Activated T-cell treated with anti-CD3 and anti-CD28 coated beads, Interleukin-2, amount 50 U/mL, for 48 hours (primary cell): ENCODE measurements at places on chromosomes 5 and 9.
A peak's percentile ranks its signal among the peaks of the same experiment; 100 is the strongest.

GRCh38 chr9:69946800-69947437 lies 96.7 kb upstream of the MAMDC2 start:
- DNase-seq = no peak

GRCh38 chr9:114216081-114216480 lies 60.7 kb downstream of the COL27A1 start:
- no peak for DNase-seq

- DNase-seq = no peak
Measured at GRCh38 chr5:133034064-133034463, 7.7 kb upstream of the ZCCHC10 start.

DNA sequence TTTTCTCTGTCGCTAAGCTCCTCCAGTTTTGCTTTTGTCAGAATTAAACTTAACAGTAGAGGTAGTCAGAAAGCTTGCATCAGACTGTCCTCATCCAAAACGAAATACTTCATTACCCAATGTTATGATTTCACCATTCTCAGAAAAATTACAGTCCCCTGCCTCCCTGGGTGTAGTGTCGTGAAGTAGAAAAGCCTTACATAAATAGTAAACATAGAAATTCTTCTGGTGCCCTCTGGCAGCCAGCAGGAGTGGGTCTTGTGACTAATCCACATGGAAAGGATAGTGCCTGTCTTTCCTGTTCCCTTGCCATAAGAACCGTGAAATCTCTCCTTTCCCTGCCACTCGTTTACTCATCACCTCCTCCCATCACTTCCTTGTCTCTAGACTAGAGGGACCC lies 230.6 kb downstream of the GNA14 start:
- no peak for DNase-seq

DNA sequence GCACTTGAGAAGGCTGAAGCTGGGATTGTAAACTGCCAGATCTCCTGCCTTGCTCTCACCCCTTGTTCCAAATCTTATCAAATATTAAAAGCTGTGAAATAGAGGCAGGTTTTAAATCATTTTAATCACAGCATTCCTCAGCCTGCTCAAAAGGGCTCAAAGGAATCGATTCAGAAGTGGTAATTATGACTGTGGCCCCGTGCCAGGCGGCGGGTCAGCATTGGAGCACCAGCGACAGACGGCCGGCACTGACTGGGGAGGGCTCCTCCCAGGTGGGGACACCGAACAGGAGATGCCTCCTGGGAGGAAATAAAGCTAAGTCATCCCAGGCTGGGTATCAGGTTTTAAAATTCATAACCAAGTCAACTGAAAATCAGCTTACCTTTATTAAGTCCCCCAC lies 66.7 kb downstream of the KCNIP1 start:
- DNase-seq = no peak

- no peak for DNase-seq
Measured at GRCh38 chr9:136287960-136288753, 15.7 kb downstream of the CCDC187 start.

DNA sequence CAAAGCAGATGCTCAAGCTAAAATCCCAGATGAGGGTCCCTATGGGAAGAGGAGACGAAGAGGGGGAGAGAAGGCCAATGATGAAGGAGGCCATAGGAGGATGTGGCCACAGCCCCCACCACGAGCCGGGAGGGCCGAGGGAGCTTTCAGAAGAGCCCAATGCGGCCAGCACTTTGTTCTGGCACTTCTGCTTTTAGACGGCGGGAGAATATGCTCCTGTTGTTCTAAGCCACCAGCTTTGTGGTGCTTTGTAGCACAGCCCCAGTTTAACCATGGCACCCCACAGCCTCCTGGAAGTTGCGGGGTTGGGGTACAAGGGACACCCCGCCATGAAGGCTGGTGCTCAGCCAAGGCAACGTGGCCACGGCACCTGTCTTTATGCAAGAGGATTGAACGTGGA lies 33.4 kb downstream of the LPCAT1 start:
- no peak for DNase-seq

DNA sequence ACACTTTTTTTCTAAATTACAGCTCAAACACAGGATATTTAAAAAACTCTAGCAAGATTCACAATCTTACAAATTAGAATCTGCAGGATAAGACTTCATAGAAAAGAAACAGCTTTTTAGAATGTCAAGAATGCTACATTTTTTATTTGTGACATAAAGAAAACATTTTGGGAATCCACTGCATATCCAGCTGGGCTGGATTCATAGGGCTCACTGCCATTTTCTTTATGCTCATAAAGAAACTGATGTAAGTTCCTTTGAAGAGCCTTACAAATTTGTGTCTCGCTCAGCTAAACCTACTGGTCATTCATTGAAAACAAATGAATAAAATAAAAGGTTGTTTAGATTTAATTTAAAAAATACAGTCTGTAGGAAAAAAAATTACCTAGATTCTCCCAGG lies 332.3 kb downstream of the TRPM3 start:
- no peak for DNase-seq

GRCh38 chr5:19001054-19001453 lies 986.9 kb downstream of the CDH18 start:
- DNase-seq = no peak

DNA sequence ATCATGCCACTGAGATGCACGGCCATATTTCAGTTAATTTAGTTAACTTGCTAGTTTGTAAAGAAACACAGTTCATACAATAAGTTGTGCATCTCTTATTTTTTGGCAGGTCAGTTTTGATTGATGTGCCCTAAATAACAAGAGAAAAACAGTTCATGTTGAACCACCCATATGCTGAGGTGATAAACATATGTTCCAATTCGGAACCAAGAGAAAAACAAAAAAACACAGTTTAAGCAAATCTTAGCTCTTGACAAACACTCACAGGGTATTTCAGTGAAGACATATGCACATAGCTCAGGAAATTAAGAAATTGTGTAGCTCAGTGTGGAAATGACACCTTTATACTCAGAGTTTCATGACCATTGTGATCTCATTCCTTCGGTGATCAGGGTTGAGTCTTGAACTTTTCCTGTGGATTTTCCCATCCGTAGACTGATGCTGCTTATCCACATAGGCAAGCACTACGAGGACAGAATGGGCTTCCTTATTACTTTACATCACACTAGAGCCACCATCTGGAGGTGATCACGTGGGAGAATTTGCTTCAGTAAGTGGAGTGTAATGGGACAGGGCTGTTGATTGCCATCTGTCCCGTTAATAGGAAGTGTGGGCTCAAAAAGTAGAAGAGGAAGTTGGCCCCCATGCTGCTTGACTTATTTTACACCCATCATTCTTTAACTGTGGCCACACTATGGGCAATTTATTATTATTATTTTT lies 773.0 kb downstream of the MTRR start:
- no peak for DNase-seq

GRCh38 chr5:65327582-65327981 lies 154.1 kb downstream of the ADAMTS6 start:
- no peak for DNase-seq

DNA sequence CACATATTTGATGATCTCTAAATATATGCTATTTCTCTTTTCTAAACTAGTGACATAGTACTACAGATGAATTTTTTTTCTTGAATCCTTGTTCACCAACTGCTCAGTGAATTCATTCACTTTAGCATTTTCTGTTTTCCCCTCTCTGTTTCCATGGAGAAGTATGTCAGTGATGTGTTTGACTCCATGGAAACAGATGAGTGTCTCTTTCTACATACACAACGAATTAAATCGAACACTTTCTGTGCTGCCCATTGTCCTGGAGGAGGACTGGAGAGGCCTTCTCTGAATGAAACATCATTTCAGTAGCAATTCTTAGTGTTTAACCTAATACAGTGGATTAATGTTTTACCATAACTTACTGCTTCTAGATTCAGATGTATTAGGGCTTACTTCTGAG lies 9.5 kb downstream of the INVS start:
- no peak for DNase-seq

- no peak for DNase-seq
Measured at GRCh38 chr5:118980017-118980416, 8.3 kb downstream of the DTWD2 start.

DNA sequence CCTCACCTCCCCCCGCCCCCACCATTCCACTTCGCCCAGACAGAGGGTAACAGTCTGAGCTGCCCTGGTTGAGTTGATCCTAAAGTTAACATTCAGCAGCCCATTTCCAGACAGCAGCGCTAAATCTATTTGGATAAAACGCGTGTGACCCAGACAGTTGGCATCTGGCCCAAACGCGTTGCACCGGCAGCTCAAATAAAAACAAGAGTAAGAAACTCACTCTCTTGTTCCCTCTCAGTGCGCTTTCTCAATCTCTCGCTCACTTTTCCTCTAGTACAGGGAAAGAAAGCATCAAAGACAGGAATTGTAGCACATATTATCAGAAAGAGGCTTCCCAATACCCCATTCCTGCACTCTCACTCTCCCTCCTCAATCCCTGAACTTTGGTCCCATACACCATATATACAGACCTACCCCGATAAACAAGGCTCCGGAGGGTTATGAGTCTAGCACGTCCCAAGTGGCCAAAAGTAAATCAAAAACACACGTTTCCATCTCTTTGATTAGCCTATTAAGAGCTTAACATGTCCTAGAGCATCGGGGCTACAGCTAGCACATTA lies 1.3 kb downstream of the ADAMTS6 start:
- DNase-seq = peak; percentile 48

DNA sequence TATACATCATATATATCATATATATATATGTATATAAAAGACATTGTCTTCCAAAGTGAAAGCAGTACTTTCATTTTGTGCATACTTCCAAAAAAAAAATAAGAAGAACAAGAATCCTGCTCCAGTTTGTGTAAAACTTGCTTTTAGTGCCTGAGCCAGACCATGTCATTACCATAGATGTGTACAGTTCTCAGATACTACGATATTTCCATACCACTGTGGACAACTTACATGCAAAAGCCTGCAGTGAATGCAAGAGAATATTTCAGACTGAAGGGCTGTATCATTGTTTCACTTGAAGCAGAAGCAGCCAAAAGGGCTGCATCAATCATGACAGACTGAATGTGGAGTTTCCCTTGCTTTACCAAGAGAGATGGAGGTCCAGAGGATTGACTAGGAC lies 72.6 kb upstream of the CYLC2 start:
- DNase-seq = no peak

DNA sequence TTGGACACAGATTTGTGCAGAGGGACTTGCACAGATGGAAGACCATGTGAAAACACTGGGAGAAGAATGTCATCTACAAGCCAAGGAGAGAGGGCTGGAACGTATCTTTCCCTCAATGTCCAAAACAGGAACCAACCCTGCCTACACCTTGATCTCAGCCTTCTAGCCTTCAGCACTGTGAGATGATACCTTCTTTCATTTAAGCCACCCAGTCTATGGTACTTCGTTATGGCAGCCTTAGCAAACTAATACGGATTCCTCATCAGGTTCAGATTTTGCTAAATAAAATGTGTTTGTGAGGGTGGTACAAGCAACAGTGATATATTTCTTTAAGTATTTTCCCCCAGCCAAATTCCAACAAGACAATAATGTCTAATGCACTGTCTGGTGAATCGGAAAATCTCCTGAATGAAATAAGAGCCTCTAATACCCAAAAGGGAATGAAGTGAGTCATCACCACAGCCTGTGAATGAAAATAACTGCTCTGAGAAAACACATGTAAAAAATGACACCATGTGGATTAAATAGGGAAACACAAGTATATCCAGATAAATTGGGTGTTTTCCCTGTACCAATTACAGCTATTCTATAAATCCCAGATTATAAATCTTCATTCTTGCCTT lies 182.8 kb upstream of the TARS1 start:
- no peak for DNase-seq

GRCh38 chr9:98973576-98973975 lies 29.9 kb downstream of the COL15A1 start:
- no peak for DNase-seq

GRCh38 chr9:88952086-88952615 lies 39.1 kb upstream of the S1PR3 start:
- DNase-seq = no peak

GRCh38 chr5:16675806-16676205 lies 59.0 kb upstream of the RETREG1 start:
- no peak for DNase-seq

DNA sequence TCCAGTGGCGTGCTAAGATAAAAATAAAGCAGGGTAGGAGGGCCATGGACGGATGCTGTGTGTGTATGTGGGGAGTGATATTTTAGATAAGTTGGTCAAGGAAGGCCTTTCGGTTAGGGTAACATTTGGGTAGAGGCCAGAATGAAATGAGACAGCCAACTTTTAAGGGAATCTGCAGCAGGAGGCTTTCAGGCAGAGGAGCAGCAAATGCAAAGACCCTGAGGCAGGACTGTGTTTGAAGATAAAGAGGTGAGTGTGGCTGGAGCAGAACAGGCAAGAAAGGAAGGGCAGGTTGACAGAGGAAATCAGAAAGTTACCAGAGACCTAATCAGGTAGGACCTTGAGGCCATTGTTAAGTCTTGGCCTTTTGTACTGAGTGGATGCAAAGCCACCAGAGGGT lies 106.2 kb downstream of the MAST4 start:
- no peak for DNase-seq

DNA sequence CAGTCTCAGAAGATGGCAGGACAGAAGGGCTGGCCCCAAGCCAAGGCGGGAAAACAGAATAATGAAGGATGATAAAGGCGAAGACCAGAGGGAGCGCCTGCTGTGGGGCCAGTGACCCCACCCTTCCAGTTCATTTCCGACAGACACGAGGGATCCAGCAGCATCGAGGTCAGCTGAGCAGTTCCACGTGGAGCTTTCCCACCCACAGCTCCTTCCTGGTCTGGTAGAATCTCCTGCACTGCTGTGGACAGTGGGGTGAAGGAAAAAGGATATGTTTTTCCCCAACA lies 265.9 kb upstream of the VLDLR start:
- no peak for DNase-seq

GRCh38 chr5:132181011-132181629 lies 46.5 kb downstream of the P4HA2 start:
- DNase-seq = no peak

DNA sequence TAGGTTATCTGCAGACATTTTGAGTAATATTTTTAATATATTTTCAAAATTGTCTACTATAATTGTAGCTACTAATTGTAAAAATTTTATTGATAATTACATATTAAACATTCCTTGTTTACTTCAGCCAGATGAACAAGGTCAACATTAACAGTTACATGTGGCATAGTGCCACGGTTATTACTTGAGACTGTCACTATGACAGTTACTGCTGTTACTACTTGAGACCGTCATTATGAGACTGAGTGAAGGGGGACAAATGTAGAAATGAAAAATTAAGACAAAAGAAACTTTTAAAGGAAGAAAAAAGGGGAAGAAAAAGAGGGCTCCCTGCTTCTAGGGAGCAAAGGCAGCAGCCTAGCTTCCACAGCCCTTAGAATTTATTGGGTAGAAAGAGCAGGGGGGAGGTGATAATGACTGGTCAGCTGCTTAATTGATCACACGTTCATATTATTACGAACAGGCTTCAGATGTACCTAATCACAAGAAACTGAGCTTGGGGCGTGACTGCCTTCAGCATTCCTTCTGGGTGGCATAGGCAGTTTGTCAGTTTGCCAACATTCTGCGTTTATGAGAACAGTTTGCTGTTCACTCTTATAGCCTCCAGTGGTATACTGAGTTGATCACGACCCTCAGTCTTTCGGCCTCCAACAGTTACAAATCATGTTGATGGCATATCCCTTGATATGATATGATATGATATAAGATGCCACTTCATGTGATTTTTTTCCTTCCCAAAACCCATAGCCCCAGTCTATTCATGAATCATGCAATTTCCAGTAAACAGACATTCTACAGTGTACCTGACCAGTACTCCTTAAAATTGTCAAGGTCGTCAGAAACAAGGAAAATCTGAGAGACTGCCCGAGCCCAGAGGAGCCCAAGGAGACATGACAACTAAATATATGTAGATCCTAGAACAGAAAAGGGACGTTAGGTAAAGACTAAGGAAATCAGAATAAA lies 13.1 kb downstream of the MARCHF6 start:
- DNase-seq = no peak
